NCI-H187 (cell line): ENCODE measurements at places on chromosomes 11 and 22.

DNA sequence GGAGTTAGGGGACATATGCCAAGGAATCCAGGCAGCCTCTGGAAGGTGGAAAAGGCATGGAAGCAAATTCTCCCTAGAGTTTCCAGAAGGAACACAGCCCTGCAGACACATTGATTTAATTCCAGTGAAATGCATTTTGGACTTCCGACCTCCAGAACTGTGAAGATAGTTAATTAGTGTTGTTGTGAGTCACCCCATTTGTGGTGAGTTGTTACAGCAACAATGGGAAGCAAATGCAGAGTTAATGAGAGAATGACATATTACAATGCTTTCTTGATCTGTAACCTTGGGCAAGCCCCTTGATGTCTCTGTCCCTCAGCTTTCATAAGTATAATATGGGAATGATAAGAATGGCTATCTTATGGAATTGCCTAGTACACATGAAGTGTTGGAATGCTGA is 178.7 kb downstream of the KIRREL3 start:
- no peak for DNase-seq

GRCh38 chr22:42248995-42249394 is 21.5 kb downstream of the TCF20 start:
- no peak for DNase-seq

DNA sequence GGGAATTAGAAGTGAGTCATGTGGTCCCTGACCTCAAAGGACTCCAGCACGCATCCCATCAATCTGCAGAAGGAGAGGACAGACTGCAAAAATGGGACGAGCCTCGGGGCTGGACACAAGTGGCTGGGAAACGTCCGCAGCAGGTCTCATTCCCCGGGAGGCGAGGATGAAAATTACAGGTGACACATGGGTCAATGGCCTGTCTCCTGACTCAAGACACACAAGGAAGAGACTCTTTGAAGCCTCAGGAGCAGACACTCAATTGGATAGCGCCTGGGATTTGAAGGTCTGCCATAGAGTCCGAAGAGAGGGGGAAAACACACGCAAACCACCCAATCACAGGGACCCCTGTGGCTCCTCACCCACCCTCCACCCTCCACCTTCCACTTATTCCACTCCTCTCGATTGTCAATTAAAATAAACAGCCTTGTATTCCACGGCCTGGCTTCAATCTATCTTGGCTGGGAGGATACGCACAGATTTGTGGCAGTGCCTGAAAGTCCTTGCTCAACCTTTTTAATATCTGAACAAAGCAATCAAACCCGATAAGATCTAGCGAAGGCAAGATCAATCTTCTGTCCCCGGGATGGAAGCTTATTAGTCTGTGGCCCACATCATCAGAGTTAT is 101.8 kb upstream of the CADM1 start:
- no peak for DNase-seq

GRCh38 chr11:267491-267994 is 10.7 kb upstream of the NLRP6 start:
- DNase-seq = no peak

- DNase-seq = no peak
These were observed 83.6 kb upstream of the RASSF10 start for GRCh38 chr11:12925520-12925919.

- DNase-seq = no peak
These were observed 34.1 kb downstream of the CHRDL2 start for GRCh38 chr11:74696939-74697675.

DNA sequence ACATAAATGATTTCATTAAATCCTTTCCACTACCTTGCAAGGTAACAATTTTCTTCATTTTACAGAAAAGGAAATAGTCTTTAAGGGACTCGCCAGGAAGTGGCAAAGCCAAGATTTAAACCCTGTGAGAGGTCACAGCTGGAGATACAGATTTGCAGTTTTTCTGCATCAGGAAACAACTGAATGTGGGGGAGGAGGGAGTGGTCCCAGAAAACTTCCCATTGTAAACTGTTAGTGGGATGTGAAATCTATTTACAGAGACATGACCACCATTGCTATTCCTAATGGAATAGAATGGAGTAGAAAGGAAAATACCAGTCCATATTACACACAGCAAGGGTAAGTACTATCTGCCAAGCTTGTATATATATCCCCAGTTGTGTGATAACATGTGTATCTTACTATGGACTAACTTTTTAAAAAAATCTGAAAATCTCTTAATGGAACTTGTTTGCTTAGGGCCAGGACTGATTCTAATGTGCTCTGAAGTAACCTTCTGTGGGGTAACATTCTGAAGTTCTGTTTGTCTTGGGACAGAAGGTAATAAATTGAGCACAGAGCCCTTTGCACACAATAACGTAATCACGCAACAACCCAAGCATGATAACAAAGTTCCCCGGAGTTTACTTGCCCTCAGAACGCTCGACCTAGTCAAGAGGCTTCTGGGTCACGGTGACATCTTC is 10.9 kb upstream of the TSKU start:
- no peak for DNase-seq
